Muscle of leg (tissue), 16 donors: ENCODE measurements at places on chromosomes 11 and 22. TPM values are rescaled to one million over a fixed set of nuclear protein-coding genes. Genes with fewer than 3 reads are reported as not detected.

The SF3B2 gene
- total RNA-seq = 96.9 TPM

- DNase-seq = no peak
These were observed 9.7 kb downstream of the PDGFD start for GRCh38 chr11:104154296-104154695.

- DNase-seq = peak; percentile 75
These were observed 224.5 kb downstream of the ADAMTS15 start for GRCh38 chr11:130672911-130673310.

The ROM1 gene
- 3.3 TPM for total RNA-seq

GRCh38 chr22:43796567-43796966 is 15.5 kb downstream of the EFCAB6 start:
- DNase-seq = peak; percentile 70

DNA sequence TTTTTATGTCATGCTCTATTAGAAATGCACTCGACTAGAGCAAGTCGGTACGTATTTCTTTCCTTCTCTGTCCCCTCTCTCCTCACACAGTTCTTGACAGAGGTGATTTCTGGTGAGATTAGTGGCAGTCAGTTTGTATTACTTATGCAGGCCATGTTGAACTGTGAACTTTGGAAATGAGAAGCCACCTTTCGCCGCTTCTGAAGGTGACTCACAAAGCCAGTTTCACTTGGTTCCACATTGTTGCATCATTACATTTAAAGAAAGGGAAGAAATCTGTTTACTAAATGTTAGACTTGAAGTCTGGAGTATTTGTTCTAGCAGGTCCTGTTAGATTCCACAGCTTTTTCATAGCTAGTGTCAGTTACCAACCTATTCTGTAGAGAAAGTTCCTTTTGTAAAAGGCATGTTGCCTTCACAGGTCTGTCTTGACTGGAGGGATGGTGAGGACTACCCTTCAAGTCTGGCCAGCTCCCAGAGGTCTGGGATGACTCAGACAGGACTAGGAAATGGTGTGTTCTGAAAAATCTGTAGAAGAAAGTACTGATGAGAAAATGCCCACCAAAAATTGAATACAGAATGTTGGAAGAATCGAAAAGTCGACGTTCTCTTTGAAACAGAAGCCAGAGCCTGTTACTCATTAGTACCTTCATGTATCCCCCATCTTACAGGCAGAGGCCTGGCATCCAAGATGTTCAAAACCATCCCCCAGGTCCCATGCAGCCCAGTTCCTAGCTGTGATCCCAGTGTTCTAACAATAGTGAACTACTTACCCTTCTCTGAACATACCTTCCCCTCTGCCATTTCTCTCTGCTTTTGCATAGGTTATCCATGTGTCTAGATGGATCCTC is 181.4 kb downstream of the DBX1 start:
- no peak for DNase-seq

DNA sequence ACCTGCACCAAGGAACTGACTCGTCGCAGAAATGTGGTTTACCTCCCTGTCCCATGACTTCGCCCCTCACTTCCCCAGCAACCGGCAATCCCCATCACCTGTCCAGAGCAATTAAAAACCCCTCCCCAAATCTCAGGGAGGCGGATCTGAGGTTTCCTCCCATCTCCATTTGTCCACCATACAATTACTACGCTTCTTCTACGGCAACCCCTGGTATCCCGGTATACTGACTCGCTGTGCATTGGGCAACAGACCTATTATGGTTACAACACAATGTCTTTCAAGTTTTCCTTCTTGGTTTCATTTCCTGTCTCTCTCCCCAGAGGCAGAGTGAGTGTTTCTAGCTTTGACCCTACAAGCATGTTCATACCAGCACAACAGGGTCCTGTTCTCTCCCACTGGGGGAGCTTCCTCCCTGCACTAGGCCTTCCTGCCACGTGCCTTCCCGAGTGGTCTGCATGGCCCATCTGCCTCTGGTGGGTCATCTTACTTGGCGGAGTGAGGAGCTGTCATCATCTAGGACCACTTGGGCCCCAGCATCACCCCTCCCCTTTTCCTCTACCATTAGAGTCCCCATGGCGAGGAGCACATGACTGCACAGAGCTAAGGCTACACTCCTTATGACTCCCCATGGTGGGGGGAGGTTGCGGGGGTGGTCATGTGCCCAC is 30.3 kb upstream of the NAP1L4 start:
- peak; percentile 59 for DNase-seq

DNA sequence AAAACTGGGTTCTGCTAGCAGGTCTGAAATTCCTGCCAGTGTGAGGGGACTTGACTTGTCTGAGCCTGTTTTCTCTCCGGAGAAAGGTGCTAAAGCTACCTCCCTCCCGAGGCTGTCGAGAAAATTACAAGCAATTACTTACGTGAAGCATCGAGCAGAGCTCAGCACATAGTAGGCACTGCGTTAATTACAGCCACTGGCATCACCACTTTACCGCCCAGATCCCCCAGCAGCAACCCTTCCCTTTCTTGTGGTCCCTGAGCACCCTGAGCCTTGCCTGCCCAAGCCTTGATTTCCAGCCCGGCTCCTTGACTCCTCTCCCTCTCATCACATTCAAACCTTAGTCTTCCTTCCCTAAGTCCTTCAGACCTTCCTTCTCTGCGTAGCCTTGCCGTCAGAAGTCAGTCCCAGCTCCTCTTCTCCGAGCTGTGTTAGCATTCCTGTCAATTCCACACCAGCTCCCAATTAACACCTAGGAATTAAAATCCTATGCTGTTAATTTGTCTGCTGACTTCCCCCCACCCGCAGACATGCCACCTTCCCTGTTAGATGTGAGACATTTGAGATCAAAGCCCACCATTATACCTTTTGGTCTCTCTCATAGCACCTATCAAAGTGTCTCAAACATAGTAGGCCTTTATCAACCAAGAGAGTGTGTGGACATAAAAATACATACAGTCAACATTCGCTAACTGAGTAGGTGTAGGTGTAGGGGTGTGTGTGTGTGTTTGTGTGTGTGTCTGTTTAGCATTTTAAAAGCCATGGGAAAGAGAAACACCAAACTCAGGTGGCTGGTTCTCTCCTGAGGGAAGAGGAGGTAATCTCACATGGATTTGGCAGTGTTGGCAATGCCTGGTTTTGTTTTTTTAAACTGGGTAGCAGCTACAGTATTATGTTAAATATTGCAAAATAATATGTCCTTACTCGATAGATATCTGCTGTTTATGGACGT is 2.8 kb upstream of the KCNJ5 start:
- DNase-seq = no peak

The NRGN gene
- 0.66 TPM for total RNA-seq

The PVALB gene
- total RNA-seq = 8.1 TPM

DNA sequence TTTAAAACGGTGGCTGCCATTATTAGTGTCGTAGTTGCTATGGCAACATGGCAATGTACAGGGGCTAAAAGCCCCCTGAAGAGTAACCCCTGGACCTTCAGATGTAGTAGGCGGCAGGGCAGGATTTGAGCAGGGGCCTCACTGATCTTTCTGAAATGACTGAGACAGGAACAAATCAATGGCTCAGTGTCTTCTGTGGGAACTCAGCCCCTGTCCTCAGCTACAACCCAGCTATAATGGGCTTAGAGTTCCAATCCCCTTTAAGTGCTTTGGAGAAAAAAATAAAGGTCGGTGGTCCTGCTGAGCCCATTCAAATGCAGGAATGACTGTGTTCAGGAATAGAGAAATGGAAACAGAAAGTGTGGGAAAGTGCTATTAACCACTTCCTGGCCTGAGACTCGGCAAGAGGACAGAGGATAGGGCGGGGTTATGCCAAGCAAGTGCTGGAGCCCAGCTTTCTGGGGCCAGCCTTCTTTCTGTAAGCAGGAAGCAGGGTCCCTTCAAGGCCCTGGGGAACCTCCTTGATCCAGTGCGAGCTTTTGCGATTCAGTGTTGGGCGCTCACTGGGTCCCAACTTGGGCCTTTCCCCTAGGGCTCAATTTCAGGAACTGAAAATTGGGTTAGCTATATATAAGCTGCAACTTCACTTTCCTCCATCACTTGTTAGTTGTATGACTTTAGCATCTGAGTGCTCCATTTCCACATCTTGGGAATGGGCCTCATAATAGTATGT is 6.1 kb upstream of the CD82 start:
- DNase-seq = no peak

DNA sequence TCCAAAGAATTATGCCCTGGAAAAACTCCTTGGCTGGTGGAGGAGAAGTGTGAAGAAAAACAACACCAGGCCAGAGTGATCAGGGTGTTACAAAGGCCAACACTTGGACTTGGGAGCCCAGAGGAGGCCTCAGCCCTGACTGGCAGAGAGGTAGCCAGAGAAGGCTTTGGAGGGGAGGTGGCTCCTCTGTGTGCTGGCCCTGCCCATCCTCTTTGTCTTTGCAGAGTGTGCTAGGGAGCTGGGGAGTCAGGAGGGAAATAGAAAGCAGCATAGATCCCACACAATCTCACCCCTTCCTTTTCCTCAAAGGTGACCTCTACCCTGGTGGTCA is 12.0 kb upstream of the P2RY6 start:
- no peak for DNase-seq

DNA sequence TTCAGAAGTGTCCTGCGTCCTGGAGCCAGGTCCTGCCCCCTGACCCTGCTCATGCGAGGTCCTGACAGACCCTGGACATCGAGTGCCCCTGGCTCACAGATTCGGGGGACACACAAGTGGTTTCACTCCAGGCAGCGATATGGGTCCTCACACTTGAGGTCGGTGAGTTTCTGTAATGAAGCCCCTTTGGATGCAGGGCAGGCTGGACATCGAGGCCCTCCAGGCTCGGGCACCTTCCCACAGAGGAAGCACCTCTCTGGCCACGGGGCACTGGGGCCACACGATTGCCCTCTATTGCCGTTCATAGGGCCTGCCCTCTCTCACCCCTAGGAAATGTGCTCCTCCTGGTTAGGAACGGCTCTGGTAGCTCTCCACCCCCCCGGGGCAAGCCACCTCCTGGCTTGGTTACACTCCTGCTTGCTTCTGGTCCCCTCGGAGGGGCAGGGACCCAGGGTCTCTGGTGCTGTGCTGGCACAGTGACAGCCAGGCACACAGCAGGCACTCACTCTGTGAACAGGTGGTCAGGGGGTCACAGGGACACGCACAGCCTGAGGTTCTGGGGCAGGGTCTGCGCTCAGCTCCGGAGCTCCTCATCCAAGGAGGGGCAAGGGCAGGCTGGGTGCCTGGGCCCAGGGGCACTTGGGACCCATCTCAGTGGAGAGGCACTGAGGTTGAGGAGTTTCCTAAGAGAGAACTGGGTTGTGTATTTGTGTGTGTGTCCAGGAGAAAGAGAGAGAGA is 907.7 kb downstream of the BRD1 start:
- DNase-seq = no peak

DNA sequence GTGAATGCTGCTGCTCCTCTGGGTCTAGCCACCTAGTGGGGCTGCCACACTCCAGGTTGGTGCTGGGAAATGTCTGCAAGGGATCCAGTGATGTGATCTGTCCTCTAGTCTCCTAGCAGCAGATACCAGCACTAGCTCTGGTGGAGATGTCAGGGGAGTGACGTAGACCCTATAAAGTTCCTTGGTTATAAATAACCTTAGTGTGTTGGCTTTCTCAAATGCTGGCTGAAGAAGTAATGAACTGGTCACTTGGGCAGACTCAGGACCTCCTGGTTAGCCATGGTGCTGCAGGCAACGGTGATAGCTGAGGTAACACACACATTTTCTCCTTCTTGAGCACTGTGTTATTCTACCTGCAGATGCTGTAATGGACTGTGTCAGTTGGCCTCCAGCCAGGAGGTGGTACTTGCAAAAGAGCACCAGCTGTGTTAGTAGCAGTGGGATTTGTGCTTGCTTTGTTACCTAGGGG is 35.5 kb downstream of the BBOX1 start:
- DNase-seq = peak; percentile 44

GRCh38 chr11:32450372-32450771 is 15.0 kb upstream of the WT1 start:
- no peak for DNase-seq
